ENCODE measurements at places on chromosomes 3 and 15.

DNA sequence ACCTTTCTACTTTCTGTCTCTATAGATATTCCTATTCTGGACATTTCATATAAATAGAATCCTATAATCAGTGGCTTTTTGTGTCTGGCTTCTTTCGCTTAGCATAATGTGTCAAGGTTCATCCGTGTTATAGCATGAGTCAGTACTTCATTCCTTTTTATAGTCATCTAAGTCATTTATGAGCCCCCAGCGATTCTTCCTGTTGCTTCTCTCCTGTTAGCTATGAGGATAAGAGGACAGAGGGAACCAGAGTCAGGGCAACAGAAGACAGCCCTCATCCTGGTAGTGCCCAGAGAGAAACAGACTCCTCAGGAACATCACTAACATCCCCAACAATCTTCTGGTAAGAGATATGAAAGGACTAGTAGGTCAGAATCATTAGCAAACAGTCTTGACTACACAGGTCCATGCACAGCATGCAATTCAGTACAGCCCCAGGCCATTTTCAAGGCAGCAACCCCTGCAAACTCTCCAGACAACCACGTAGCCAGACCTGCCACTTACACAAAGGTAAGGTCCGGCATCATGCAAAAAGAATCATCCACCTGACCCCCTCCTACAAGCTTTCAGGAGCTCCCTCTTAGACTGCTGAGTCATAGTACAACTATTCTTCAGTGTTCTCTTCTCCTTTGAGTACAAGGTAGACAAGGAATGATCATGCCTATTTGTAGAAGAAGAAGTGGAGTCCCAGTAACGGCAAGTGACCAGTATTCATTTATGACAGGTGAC is 91.5 kb downstream of the MYLK start:
- no peak for DNase-seq

GRCh38 chr3:5020242-5020722 is 41.0 kb downstream of the BHLHE40 start:
- no peak for DNase-seq

GRCh38 chr3:128274837-128275236 is 121.6 kb downstream of the EEFSEC start:
- no peak for DNase-seq

DNA sequence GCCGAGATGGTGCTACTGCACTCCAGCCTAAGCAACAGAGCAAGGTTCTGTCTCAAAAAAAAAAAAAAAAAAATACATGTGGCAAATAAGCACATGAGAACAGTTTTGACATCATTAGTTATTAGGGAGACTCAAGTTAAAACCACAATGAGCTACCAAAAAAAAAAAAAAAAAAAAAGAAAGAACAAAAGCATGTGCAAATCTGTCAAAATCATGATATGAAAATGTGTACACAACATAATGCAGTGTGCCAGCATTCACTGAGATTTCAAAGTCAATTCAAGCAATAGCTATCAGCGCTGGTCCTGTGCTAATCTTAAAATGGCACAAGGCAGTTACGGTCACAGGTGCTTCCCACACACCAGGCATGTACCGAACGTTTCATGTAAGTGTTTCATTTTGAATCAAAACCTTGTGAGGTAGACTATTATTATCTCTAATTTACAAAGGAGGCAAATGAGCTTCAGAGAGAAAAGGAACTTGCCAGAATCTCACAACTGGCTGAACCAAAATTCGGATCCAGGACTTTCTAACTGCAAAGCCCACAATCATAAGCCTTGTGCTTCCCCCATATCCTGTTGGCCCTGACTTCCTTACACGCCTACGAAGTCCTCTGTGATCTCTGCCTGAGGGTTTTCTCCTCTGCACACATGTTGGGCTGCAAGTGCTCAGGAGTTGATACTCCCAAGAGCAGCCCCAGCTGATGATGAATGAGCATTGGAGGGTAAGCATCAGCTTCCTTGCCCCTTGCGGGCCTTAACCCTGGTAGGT is 200.1 kb upstream of the PROK2 start:
- DNase-seq, result no peak

DNA sequence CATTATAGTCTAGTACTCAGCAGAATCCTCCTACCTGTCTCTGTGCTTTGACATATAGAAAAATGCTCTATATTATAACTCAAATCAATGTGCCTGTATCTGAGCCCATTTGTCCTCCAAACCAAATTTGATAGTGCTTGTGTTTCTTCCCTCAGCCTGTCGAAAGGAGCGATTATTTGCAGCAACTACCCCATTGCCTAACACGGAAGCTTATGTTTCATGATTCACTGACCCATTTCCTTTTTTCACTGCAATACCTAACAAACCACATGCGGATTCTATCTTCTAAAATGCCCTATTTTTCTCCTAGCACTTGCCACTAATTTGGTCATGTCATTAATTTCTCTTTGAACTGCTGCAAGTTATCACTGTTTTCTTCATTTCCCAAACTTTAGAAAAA is 1220.6 kb upstream of the CADM2 start:
- DNase-seq, result no peak

GRCh38 chr15:45921376-45921775 is 286.5 kb downstream of the SQOR start:
- no peak for DNase-seq

- no peak for DNase-seq
These were observed 26.2 kb downstream of the ATP13A3 start for GRCh38 chr3:194460566-194460965.

DNA sequence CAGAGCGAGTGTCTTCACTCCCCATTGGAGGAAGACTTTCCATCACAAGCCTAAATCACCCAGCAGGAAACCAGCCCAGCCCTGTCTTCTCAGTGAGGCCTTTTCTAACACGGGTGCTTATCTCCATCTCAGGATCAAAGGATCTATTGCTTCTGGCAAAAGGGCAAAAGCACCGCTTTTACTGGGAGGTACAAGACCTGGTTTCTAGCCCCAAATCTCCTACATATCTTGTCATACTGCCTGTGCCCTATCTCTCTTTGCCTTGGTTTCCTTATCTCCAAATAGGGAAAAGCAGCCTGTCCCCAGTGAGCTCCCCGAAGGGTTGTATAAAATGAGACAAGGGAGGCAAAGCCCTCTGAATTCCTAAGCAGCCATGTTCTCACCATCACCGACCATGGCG is 5.2 kb downstream of the GLB1 start:
- no peak for DNase-seq

GRCh38 chr3:42019144-42019952 is 57.4 kb upstream of the ULK4 start:
- no peak for DNase-seq

- DNase-seq, result no peak
These were observed 28.3 kb upstream of the BHLHE40 start for GRCh38 chr3:4950948-4951347.

DNA sequence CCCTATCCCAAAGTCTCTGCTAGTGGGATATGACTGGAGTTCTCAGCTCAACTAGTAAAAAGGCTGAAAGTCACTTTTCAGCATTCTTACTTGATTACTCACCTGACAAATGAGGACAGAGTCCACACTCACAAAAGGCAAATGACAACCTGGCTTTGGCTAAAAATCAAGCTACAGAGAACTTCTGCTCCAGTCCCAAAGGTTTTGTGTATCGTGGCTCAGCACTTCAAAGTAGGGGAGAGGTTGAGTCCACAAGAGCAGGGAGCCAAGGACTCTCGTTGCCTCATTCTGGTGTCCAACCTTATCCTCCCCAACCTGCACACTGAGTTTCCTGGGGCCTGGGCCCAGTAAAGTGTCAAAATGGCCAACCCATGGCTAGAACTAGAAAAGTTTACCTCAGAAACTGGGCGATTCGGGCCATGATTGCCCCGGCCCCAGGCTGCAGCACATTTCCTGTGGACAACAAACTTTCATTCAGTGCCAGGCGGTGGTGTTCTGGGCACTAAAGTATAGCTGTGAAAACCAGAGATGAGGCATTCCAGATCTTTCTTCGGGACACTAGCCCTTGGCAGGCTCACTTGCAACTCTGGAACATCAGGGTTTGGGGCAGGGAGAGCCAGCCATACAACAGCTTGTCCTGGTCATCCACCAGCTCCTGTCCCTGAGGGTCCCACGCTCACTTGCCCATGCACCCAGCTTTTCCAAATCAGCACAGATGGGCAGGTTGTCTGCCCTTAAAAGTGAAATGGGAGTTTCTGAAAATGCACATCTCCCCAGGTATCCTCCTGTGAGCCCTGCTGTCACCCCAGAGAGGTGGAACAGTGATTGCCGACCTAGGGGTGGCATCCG is 3.1 kb downstream of the ACAA1 start:
- no peak for DNase-seq

DNA sequence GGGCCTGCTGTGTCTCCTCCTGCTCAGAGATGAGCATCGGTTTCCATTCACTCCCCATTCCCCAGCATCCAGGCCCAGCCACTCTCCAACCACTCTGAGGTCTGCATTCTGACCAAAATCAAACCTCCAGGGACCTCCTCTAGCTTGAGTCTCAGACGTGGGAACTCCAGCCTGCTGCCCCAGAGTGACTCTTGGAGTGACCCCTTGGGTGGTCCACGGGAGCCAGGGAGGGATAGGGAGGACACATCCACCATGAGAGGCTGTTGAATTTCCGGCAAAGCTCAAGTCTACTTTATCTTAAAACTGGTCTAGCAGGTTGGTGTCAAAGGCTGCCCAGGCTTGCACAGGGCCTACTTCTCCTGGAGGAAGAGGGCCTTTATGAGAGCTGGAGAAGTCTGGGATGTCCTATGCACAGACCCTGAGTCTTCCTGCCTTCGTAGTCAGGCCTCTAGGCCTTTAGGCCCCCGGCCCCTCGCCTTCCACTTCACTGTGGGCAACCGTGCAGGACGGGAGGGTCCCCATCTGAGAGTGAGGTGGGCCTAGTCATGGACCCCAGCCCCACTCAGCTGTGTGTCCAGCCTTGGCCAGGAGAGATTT is 8.9 kb downstream of the CISH start:
- DNase-seq, result no peak

Measured in activated CD4-positive, alpha-beta T cell treated with anti-CD3 and anti-CD28 coated beads for 4 hours (primary cell).